Epithelial cell of prostate (primary cell): ENCODE measurements at places on chromosomes 2 and 18.

DNA sequence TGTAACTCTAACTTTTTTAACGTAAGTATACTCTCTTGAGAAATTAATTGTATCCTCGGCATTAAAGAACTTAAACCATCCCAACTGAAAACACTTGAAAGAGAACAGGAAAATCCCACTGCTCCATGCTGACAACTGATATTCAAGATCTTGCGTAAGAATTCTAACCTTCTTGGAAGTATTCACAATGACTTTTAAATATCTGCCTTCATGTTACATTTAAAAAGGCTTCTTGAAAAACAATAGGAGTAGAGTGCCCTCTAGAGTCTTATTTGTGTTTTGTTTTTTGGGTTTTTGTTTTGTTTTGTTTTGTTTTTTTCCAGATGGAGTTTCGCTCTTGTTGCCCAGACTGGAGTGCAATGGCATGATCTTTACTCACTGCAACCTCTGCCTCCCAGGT, 65.4 kb upstream of the DNAJC10 start:
- no peak for DNase-seq

- no peak for DNase-seq
Observed at GRCh38 chr2:239223310-239224198, 177.3 kb downstream of the HDAC4 start.

GRCh38 chr18:77495982-77496690, 246.5 kb downstream of the GALR1 start:
- DNase-seq, result no peak

DNA sequence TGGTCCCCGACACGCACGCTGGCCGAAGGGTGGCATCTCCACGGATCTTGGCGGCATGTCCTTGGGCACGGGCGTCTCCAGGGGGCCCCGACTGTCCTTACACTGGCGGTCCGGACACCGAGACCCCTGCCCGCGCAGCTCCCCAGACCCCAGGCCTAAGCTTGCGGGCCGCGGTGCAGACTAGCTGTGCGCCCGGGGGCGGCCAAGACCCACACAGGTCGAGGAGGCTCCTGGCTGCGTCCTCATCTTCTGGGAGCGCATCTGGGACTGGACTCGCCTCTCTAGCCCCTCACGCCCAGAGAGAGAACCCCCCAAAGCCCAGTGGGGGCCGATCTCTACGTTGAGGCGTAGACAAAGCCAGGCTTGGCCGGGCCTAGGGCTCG, 475 bp upstream of the TWIST2 start:
- no peak for DNase-seq

GRCh38 chr2:10345813-10346212, 43.1 kb downstream of the HPCAL1 start:
- DNase-seq, result no peak

- no peak for DNase-seq
Observed at GRCh38 chr18:54251606-54252390, 17.5 kb upstream of the POLI start.

- no peak for DNase-seq
Observed at GRCh38 chr2:152648336-152648735, 68.9 kb downstream of the PRPF40A start.

- DNase-seq, result no peak
Observed at GRCh38 chr2:114089636-114090319, 199.9 kb downstream of the ACTR3 start.

- no peak for DNase-seq
Observed at GRCh38 chr2:106851087-106851874, 34.7 kb downstream of the ST6GAL2 start.

GRCh38 chr18:36149514-36150289, 20.0 kb downstream of the ELP2 start:
- no peak for DNase-seq

- DNase-seq, result no peak
Observed at GRCh38 chr18:59358414-59358711, 702 bp downstream of the LMAN1 start.
